ENCODE measurements at places on chromosomes 3 and 15.
A peak's percentile ranks its signal among the peaks of the same experiment; 100 is the strongest.

- no peak for DNase-seq
Measured at GRCh38 chr3:182568261-182568660, 225.0 kb upstream of the ATP11B start.

DNA sequence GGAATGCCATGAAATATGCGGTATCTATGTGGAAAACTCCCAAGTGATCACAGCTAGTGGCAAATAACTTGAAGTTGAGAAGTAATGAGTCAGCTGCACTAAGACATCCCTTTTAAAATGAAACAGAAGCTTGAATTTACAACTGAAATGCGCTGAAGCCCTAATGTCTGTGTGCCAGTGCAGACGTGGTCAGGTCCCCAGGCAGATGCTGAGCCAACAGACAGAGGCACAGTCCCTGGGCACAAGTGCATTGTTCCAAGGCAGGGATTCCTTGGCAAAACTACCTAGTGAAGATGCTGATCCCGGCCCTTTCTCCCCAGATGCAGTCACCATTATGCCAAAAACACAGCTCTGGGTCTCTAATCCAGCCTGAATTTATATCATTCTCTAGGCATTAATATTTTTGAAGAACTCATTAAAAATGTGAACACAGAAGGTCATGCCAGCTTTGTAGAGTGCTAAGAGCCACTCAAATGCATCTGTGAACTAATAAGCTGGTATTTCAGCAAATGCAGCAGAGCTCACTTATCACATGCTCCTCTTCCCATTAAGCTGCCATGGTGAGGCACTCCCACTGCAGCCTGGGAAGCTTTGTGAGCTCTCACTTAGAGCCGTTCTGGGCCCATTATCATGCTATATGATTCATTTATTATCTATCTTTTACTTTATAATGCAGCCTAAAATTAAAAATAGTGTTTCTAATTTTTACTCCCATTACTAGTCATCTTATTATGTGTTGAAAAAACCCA lies 200.1 kb downstream of the GABRB3 start:
- no peak for DNase-seq

- DNase-seq, result no peak
Measured at GRCh38 chr3:87041191-87041590, 50.2 kb upstream of the VGLL3 start.

- DNase-seq, result no peak
Measured at GRCh38 chr3:31871939-31872507, 109.0 kb downstream of the OSBPL10 start.

DNA sequence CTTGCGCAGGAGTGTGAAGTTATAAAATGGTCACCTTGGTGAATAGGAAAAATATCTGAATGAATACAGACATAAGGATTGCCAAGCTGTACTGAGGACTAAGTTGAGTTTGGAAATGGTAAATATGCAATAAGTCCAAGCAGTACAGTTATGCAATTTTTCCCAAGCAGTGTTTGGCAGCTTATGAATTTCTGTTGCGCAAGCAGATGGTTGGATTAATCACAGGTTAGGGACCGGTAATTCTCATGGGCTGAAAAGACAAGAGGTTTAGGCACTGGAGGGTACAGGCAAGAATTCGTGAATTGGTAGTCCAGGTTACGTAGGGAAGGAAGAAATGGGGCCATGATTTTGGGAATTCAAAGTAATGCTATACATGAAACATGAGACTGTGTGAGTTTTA lies 210.3 kb downstream of the RAP2B start:
- no peak for DNase-seq

GRCh38 chr15:52780172-52780980 lies 9.8 kb downstream of the ONECUT1 start:
- peak; percentile 70 for DNase-seq

GRCh38 chr3:126021702-126022101 lies 52.7 kb downstream of the ROPN1B start:
- DNase-seq, result no peak

- DNase-seq, result no peak
Measured at GRCh38 chr3:107421170-107421792, 44.0 kb downstream of the CCDC54 start.

DNA sequence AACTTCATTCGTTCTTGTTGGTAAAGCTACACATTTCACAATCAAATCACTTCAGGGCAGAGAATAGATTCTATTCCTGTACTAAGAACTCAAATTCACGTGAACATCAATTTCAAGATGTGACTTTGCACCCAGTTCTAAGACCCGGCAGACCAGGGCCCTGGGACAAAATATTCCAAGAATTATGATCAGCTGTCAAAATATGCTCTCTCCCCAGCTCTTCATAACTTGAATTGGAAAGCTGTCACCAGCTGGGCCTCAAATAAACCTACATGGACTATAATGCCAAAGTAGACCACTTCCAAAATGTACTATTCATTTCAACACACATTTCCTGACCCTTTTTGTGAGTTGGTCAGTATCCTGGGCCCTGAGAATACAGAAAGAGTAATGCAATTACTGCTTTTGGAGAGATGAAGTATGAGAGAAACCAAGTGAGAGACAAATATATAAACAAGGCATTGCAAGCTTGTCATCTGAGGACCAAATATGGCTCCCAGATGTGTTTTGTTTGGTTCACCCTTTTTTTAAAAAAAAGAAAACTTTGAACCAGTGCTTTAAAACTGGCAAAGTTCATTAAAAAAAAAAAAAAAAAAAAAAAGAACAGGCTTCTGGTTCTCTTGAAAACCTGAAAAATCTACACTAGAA lies 14.9 kb downstream of the MAGI1 start:
- DNase-seq, result no peak

GRCh38 chr3:172466553-172467130 lies 18.4 kb upstream of the GHSR start:
- no peak for DNase-seq

- no peak for DNase-seq
Measured at GRCh38 chr15:69421498-69421897, 7.3 kb downstream of the KIF23 start.

GRCh38 chr3:61862614-61863289 lies 301.4 kb downstream of the PTPRG start:
- DNase-seq, result no peak

GRCh38 chr15:27449941-27450340 lies 479.0 kb downstream of the GABRG3 start:
- DNase-seq, result no peak

DNA sequence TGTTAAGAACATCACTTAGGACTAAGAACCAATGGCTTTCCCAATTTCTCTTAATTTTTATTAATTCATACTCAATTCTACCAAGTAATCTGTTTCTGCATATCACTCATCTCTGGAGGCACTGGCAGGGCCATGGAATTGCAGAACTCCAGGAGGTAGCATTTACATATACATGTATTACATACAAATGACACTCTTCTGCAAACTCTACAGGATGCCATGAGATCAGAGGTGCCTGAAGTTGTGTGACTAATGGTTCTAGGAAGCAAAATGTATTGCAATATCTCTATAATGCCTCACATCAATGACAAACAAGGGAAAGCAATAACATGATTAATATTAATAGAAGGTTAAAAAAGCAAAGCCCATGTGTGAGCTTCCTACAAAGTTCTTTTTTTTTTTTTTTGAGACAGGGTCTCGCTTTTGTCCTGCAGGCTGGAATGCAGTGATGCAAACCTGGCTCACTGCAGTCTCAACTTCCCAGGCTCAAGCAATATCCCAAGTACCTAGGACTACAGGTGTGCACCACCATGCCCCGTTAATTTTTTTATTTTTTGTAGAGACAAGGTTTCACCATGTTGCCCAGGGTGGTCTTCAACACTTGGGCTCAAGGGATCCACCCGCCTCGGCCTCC lies 33.0 kb downstream of the DENND6A start:
- DNase-seq, result no peak

GRCh38 chr3:146638718-146639117 lies 33.6 kb upstream of the PLSCR5 start:
- DNase-seq, result no peak

DNA sequence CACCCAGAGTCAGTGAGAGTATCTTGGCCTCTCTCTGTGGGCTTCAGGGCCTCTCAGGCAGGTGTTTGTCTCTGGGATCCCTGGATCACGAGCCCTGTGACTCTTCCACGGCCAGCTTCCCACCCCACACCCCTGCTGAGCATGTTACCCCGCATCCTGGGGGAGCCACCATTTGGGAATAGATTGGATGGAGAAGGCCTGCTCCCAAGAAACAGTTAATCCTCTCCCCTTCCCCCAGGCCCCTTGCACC lies 15.5 kb upstream of the SRP14 start:
- no peak for DNase-seq

GRCh38 chr15:80199366-80199765 lies 46.6 kb downstream of the FAH start:
- DNase-seq, result no peak

- no peak for DNase-seq
Measured at GRCh38 chr3:9036404-9037131, 73.3 kb upstream of the RAD18 start.

DNA sequence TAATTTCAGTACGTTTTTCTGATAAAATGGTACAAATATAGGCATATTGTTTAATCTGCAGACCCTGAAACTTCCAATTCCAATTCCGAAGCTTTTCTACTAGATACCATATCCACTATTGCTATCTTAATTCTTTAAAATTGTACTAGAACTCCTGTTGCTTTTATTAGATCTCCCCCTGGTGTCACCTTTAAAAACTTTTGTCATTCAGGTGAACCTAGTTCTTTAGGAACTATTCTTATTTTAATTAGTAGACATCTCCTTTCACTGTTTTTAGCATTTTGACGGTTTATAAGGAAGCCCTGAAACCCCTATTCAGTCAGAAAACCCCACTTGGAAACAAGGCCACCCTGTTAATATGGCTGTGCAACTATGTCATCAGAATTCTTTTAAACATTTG lies 22.3 kb downstream of the C2CD4B start:
- no peak for DNase-seq

GRCh38 chr3:39176025-39176714 lies 16.2 kb downstream of the XIRP1 start:
- no peak for DNase-seq

- no peak for DNase-seq
Measured at GRCh38 chr15:52689562-52689961, 10.4 kb upstream of the ATOSA start.

- no peak for DNase-seq
Measured at GRCh38 chr3:3804560-3804959, 5.3 kb downstream of the LRRN1 start.

- DNase-seq, result peak; percentile 65
Measured at GRCh38 chr3:111667621-111668239, 72.6 kb upstream of the ZBED2 start.

- DNase-seq, result no peak
Measured at GRCh38 chr15:67145312-67145610, 79.9 kb downstream of the SMAD3 start.

DNA sequence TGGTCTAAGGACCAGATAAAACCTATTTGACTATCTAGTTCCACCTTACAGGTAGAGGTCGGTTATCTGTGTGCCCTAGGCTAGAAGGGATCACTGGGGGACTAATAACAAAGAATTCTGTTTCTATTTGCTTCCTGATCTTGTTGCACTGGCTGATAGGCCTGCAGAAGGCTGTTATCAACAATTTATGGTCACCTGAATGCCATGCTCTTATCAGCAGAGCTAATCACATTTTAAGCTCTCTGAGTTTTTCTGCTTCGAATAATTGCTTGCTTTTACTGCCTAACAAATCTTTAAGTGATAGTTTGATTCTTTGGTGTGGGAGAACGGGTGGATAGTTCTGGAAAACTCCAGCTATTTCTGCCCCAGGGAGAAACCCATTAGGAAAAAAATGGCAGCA lies 263.1 kb downstream of the PDZRN3 start:
- no peak for DNase-seq

DNA sequence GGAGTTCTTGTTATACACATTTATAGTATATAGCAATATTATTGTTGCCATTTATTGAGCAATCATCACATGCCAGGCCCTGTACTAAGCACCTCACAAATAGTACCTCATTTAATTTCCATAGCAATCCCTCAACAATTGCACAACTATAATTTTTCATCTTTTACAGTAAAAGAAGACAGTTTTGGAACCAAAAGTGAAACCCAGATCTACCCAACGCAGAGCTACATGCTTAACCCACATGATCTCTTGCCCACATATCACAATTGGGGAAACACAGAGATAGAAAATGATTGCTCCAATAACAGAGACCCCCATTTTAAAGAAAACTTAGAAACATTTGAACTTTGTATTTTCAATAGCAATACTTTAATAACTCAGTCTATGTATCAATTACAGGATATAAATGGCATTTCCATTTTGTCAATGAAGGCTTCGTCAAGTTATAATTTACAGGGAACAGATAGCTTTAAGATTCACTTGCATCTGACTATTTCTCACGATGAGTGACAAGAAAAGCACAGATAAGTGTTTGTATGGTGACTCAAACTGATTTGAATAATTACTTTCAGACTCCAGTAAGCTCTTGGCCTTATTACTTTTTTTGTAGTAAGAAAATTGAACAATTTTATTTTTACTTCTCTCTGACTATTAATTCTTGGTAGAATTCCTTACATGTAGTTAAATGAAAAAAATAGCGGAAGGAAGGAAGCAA lies 38.7 kb upstream of the CCDC50 start:
- DNase-seq, result no peak

- DNase-seq, result no peak
Measured at GRCh38 chr3:137222736-137223225, 265.0 kb downstream of the IL20RB start.

DNA sequence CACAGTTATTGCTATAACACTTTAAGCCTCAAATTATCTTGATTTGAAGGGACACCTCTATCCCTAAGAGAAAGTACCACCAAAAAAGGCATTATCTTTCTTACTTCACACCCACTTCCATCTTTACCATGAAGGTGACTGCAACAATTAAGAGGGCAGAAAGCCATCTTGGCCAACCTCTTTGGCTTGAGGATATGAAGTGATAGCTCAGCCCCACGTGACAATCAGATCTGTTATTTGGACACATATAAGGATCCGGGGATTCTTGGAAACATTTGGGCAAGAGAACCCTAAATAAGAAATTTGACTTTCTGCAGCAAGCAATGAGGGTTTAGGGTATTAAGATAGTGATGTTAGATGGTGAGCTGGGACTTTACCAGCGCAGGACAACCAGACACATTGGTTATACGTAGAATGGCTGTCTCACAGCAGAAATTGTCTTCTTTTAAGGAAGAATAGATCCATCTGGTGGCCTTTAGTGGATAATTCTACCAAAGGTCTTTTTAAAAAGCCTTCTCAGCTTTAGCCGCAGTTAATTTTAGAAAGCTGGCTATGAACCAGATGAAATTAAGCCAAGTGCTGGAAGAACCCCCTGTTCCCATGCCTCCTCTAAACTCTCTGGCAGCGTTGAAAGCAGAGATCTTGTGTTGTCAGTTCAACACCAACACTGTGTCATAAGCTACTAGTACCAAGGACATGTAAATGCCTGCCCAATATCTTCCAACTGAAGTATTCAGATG lies 12.3 kb downstream of the HCLS1 start:
- DNase-seq, result no peak

- DNase-seq, result no peak
Measured at GRCh38 chr3:66411474-66411873, 89.3 kb downstream of the LRIG1 start.

- DNase-seq, result peak; percentile 46
Measured at GRCh38 chr3:3125977-3126376, 763 bp upstream of the TRNT1 start.

GRCh38 chr15:73295630-73296286 lies 73.0 kb downstream of the HCN4 start:
- DNase-seq, result no peak

- no peak for DNase-seq
Measured at GRCh38 chr3:149881879-149882278, 68.9 kb downstream of the RNF13 start.

GRCh38 chr3:116776880-116777785 lies 67.6 kb downstream of the TUSC7 start:
- no peak for DNase-seq
